ENCODE measurements at places on chromosomes 11 and 22.

GRCh38 chr11:80898910-80899309 is 1458.1 kb upstream of the TENM4 start:
- no peak for DNase-seq

DNA sequence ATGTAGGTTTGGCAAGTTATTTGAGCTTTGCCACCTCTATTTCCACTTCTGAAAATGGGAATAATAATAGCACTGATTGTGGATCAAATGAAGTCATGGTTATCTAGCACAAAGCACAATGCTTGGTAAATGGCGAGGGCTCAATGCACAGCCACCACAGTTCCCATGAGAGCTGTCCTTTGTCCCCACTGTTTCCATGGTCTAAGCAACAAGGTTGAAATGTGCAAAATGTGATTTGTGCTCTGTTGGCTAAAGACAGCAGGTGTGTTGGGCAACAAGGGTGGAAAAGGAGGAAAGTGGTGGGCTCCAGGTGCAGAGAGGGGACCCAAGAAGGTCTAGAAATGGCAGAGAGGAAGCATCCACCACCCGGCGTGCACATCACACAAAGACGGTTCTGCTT is 200.5 kb downstream of the TRIM29 start:
- no peak for DNase-seq

GRCh38 chr11:127395034-127395433 is 394.5 kb upstream of the KIRREL3 start:
- DNase-seq, result no peak

GRCh38 chr22:22698263-22698750 is 53.9 kb downstream of the GGTLC2 start:
- DNase-seq, result no peak

DNA sequence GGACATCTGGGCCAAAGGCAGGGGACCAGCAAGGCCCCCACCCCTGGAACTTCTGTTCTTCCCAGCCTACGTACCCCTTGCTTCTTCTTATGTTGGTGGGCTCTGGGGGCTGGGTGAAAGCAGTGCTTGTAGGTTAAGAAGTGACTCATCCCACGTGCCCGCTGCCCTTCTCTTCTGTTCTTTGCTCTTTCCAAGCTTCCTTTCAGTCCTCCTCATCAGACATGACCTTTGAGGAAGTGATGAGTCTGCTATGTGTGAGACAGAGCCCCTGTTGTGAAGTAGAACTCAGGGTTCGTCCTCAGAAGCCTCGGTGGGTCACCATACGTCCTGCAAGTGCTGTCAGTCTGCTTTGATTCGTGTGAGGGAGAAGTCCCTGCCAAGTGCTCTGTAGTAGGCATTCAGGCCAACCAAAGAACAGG is 12.7 kb downstream of the MED15 start:
- DNase-seq, result peak; percentile 82

DNA sequence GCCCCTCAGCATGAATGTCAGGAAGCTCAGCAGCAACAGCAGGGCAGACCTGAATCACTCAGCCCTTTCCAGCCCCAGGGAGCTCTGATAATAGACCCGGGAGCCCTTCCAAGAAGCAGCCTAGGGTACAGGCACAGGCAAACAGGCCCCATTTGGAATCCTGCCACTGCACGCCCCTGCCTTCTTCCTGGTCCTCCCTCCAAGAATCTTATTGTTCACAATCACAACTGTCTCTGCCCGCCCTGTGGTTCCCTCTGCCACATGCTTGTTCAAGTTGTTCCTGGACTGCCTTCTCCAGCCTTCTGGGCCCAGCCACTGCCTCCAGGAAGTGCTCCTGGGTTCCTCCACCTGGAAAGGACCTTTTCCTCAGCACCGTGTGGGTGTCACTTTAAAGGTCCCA is 54.6 kb downstream of the LRRC32 start:
- DNase-seq, result peak; percentile 22

DNA sequence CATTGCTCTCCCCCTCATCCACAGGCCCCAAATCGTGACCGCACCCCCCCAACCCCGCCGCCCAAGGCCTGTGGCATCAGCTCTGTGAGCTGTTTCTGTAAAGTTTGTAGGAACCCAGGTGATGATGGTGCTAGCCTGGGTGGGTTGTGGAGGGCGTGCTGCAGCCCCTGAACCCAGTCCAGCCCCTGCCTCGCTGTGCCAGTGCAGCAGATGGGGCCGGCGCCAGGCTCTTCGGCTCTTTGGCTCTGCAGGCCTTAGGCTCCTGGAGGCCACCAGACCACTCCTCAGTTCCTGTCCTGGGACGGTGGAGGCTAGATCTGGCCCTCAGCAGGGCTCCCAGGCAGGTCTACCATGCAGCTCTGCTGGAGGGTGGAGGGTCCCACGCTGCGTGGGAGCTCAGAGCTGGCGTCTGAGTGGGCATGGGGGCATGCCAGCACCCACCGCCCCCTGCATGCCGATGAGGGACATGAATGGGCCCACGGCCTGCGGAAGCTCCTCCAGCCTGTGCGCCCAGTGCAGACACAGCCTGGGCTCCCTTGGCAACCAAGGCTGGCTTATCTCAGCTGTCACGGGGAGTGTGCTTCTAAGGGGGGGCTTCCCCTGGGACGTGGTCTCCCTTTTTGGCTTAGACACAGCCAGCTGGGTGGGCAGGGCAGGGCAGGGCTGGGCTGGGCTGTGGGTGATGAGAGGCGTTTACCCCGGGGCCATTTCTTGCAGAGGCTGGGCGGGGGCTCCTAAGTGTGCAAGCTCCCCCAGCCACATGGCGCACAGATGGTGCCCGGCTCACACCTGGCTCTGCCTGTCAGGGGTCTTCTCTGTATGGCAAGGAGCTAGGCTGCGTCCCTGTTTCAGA is 1187.6 kb downstream of the BRD1 start:
- no peak for DNase-seq
